Spinal cord (tissue), 10 donors: ENCODE measurements at places on chromosomes 7 and 10. TPM values are rescaled to one million over a fixed set of nuclear protein-coding genes. Genes with fewer than 3 reads are reported as not detected.

- DNase-seq: peak; percentile 56
Observed at GRCh38 chr7:353746-354325, 63.9 kb downstream of the FOXL3 start.

GRCh38 chr7:126702242-126703016, 550.3 kb downstream of the GRM8 start:
- DNase-seq: no peak

- no peak for DNase-seq
Observed at GRCh38 chr10:102781921-102782557, 38.3 kb downstream of the WBP1L start.

DNA sequence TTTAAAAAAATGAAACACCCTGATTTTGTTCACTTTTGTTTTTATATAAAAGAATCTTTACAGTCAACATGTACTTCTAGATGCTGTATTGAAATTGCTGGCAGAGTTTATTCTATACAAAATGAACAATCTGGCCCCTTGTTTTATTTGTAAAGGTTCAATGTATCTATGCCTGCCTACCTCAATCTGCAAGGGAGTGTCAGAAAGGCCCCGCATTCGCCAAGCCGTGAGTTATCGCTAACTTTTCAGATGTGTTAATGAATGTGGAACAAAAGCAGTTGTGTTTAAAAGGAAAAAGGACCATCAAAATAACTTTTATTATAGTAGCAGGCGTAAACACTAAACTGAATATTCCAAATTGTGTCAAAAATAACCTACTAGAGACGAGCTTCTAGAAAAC, 14.6 kb downstream of the LUC7L2 start:
- no peak for DNase-seq

- DNase-seq: peak; percentile 71
Observed at GRCh38 chr7:8379264-8379663, 54.1 kb upstream of the NXPH1 start.

- no peak for DNase-seq
Observed at GRCh38 chr7:460374-461116, 59.1 kb downstream of the PDGFA start.

GRCh38 chr10:102633848-102634247, 10.4 kb upstream of the TRIM8 start:
- DNase-seq: no peak

GRCh38 chr7:149292462-149292823, 30.4 kb downstream of the ZNF783 start:
- no peak for DNase-seq

GRCh38 chr7:77427996-77428603, 12.0 kb upstream of the GSAP start:
- no peak for DNase-seq

DNA sequence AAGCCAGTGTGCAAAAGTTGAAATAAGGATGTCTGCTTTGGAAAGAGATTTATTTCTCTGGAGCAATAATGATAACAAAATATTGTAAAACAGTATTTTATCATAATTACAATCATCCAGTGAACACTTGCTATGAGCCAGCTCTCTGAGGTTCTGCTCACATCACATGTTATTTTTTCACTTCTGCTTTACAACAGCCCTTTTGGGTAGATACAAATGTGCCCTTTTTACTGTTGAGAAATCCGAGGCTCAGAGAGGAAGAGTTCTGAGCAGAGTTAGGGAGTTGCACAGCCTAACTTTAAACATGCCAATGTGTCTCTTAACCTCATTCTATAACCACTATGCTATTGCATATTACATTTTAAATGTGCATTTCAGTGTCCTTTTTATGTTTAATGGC, 232.6 kb upstream of the CDC14C start:
- no peak for DNase-seq

DNA sequence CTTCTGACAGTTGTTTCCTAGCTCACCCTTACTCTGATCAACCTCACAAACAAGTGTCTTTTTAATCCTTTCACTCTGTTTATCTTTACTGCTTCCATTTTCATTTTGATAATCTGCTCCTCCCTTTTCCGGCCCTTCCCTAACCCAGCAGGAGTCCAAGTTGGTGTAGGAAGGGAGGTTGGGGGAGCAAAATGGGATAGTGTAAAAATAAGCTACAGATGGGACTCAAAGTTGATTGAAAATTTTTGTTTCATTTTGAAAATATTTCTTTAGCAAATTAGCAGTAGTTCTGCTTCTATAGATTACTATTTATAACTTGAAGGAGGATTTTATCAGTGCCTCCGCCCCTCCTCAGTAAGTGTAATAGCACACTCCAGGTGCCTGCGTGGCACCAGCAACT, 112.0 kb downstream of the WNT2 start:
- no peak for DNase-seq

DNA sequence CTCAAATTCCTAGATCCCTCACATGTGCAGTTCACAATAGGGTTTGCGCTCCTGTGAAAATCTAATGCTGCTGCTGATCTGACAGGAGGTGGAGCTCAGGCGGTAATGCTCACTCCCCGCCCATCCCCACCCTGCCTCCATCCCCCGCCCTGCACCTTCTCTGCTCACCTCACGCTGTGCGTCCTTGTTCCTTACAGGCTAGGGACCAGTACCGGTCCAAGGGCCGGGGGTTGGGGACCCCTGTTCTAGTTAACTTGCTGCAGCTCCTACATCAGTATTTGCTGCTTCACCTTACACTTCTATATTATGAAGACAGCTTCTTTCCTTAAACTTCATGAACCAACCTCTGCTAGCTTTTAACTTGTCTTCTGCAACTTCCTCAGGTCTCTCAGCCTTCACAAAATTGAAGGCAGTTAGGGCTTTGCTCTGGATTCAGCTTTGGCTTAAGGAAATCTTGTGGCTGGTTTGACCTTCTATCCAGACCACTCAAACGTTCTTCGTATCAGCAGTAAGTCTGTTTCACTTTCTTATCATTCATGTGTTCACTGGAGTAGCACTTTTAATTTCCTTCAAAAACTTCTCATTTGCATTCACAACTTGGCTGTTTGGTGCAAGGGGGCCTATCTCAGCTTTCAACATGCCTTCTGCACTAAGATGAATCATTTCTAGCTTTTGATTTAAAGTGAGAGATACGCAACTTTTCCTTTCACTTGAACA, 1.7 kb upstream of the TNKS2 start:
- peak; percentile 9 for DNase-seq

DNA sequence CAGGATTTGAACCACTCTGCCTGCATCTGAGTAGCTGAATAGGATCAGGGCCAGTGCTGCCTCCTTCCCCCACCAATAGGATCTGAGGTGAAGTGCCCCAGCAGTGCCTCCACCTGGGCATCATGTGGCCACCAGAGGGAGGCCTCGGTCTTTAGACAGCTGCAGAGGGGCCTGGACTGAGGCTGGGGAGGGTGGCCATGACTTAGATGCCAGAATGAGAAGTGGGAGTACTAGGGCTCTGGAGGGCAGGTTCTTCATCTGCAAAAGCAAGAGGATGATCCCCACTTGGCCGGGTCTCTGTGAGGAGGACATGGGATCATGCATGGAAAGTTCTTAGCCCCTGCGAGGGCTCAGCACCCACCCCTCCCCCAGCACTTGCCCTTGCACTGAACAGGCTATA, 56.9 kb downstream of the NEUROG3 start:
- DNase-seq: no peak

DNA sequence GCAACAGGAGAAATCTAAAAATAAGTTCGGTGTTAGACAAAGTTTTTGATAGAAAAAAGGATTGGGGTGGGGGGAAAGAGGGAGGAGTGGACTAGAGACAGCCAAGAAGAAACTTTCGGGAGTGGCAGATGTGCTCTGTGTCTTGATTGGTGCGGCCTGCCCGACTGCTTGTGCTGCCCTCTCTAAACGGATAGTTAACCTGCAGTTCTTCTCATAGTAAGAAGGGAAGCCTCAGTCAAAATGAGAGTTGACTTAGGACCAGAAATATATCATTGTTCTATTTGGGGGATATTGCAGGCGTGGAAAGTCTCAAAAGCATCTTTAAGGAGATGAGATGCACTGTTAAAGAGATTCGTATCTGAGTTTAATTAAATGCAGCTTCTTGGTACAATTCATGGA, 39.3 kb downstream of the UBE3C start:
- DNase-seq: no peak

DNA sequence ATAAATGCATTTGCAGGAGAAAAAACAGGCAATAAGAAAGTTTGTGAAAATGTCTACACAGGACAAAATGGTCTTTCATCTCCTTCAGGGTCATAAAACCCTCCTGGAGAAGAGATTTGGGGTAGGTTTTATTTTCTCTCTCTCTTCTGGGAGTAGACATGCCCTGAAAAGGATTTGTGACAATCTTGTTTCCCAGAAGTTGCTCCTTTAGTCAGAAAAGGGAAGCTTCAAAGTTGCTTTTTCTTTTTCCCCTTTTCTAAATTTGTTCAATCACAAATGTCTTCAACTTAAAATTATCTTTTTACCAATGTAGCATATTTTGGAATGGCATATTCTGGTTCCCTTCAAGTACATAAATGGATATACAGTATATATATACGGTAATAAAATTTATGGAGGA, 9.4 kb upstream of the ANKRD22 start:
- DNase-seq: no peak

DNA sequence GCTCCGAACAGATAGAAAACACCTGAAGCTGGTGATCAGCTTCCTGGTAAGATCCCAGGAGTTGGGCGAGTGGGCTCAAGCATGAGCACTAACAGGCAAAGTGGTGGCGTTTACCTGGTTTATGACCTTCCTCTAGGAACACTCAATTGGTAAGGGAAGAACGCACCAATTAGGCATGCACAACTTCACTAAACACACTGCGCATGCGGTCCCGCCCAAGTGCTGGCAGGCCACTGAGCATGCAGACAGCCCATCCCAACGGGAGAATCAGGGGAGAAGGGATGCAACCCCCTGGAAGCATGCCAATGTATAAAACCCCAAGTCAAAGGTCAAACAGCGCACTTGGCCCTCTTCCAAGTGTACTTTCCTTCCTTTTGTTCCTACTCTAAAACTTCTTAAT, 70.4 kb downstream of the LYZL2 start:
- DNase-seq: no peak

DNA sequence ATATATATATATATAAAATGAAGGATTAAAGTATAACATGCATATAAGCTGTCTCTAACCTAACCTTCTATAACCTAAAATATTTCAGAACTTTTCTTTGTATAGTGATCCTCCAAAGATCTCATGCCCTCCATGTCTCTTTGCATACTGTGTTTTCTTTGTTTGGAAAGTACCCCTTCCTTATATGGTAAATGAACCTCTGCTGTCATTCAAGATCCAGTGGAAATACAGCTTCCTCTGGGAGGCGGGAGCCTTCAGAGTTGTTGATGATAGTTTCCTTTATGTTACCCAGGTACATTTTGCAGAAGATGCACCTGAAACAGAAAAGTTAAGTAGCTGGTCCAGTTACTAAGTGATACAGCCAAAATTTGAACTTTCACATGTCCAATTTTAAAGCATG, 233.3 kb upstream of the FOXP2 start:
- DNase-seq: no peak

GRCh38 chr7:89500084-89500483, 654.2 kb upstream of the STEAP1 start:
- no peak for DNase-seq

GRCh38 chr7:49564379-49564714, 209.1 kb upstream of the VWC2 start:
- no peak for DNase-seq

DNA sequence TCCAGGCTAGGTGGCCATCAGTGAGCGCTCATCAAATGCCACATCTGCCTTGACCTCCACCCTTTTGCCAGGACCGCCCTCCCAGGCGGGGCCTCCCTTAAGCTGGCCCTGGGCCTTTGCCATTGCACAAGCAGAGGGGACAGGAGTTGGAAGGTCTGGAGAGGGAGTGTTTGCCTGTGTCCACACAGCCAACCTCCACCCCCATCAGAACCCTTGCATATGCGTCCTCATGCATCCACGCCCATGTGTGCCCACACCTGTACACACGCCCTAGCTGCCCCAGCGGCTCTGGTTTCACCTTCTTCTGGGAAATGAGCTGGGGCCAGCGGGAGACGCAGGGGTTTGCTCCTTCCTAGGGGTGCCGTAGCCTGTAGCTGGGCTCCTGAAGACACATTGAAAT, 64.0 kb downstream of the NEURL1 start:
- no peak for DNase-seq

- no peak for DNase-seq
Observed at GRCh38 chr7:73612598-73613269, 11.6 kb downstream of the MLXIPL start.

DNA sequence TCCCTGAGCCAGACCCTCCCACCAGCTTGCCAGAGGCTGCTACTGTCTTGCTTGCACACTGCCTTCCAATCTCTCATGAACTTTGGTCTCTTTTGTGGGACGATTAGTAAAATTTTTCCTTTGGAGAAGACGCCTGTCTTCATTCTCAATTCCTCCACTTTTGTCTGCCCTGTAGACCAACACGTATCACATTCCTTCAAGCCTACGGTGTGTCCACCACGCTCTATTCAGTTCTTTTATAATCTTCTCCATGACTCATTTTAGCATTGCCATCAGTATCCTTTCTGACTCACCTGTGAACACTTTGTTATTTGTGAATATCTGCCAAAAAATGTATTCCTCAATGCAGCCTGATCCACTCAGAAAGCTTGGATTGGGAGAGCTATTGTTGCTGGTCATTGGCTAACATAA, 1.4 kb downstream of the GIMAP5 start:
- DNase-seq: no peak

GRCh38 chr7:137789215-137789882, 57.4 kb downstream of the DGKI start:
- no peak for DNase-seq

DNA sequence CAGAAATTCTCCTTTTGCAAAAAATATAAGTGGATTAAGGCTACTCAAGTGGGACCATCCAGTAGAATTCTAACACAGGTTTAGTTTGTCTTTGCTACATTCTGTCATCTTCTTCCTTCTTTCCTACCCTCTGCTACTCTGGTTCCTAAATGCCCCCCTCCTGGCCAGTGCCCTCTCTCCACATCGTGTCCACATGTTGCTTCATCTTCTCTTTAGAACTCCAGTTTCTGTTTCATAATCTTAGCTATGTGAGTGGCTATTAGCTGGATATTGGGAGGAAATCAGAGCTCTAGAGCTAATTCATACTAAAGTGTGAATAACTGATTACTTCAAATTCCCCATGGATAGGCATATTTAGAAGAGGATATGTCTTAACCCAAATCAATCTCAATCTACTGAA, 528.5 kb downstream of the LRMDA start:
- no peak for DNase-seq

DNA sequence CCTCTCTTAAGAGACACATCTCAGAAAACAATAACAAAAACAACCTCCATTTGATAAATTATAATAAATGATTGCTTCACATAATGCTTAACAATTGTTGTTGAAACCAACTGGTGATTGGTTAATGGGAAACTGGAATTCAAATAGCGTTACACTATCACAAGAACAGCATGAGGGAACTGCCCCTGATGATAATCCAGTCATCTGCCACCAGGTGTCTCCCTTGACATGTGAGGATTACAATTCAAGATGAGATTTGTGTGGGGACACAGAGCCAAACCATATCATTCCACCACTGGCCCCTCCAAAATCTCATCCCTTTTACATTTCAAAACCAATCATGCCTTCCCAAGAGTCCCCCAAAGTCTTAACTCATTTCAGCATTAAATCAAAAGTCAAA, 375.9 kb downstream of the BMPER start:
- no peak for DNase-seq

The POLR2J2 gene
- total RNA-seq: 6.0 TPM

The PDGFA gene
- 42.9 TPM for total RNA-seq

The NSMCE4A gene
- 49.0 TPM for total RNA-seq

The FAM237B gene
- total RNA-seq: not detected

The MSMB gene
- not detected for total RNA-seq

The CYP3A4 gene
- 0.11 TPM for total RNA-seq

The CAPZA2 gene
- 214 TPM for total RNA-seq

The AKR1C8 gene
- 0.20 TPM for total RNA-seq
